ENCODE measurements at places on chromosomes 2 and 18.

- DNase-seq: no peak
Measured at GRCh38 chr2:203040966-203041521, 26.4 kb downstream of the NBEAL1 start.

- no peak for DNase-seq
Measured at GRCh38 chr2:147600646-147601045, 244.2 kb upstream of the ACVR2A start.

GRCh38 chr18:31042084-31042405 is 497 bp downstream of the DSC3 start:
- DNase-seq: no peak

GRCh38 chr2:44612276-44612675 is 250.5 kb downstream of the CAMKMT start:
- DNase-seq: no peak

DNA sequence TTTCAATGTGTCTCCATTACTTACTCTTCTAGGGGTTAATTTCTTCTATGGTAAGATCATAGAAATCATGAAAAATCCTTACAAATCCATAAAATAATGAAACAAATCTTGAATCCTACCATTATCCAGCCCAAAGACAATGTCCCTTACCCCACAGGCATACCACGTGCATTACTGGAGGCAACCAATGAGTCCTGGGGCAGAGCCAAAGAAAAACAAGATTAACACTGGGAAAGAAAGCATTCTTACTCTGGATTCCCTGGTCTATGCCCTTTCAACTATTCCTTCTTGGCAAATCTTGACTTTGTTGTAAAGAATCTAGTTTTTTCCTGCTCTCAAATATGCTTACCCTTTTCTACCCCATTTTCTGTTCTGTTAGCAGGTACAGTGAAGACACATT is 3.1 kb upstream of the GALNT1 start:
- DNase-seq: no peak

GRCh38 chr2:133092571-133092970 is 422.6 kb upstream of the LYPD1 start:
- no peak for DNase-seq

DNA sequence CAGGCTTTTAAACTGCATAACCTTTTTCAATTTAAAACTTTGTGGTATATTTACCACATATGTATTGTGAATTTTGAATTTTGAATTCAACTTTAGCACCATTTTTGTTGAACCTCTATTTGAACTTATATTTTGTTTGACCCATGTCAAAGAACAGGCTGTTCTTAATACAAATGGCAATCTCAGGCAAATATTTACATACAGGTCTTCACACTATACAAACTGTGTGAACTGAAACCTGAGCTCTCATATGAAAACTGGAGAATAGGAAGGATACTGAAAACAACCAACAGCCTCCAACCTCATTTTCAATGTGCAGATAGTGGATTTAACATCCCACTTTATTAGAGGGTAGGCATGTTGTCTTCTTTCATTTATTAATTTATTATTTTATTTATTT is 491.8 kb downstream of the KCNJ3 start:
- DNase-seq: no peak

DNA sequence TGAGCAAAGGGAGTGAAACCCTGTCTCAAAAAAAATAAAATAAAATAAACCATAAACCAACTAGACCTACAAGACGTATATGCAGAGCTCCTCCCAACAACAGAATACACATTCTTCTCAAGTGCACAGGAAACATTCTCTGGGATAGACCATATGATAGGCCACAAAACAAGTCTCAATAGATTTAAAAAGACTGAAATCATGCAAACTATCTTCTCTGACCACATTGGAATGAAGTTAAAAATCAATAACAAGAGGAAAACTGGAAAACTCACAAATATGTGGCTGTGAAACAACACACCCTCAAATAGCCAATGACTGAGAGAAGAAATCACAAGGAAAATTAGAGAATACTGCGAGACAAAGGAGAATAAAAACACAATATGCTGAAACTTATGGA is 7.2 kb upstream of the AFG3L2 start:
- DNase-seq: no peak

All from GM13976 (cell line).